ENCODE measurements at places on chromosomes 12 and 14.

DNA sequence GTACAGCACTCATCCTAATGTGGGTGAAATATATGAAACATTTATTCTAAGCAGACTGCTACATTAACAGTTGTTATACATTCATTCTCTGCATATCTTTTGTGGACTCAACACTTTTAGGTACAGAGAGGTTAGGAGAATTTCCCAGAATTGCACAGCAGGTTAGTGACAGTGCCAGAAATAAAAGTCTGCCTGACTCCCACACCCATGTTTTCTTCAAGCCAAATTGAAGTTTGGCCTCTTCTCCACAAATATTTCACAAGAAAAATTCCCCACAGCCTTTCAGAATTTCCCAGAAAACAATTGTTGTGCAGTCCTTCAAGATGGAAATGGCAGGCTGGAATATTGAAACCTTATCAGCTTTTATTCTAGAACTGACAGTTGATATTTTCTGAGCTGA is 464.8 kb downstream of the RAD51B start:
- no peak for DNase-seq

DNA sequence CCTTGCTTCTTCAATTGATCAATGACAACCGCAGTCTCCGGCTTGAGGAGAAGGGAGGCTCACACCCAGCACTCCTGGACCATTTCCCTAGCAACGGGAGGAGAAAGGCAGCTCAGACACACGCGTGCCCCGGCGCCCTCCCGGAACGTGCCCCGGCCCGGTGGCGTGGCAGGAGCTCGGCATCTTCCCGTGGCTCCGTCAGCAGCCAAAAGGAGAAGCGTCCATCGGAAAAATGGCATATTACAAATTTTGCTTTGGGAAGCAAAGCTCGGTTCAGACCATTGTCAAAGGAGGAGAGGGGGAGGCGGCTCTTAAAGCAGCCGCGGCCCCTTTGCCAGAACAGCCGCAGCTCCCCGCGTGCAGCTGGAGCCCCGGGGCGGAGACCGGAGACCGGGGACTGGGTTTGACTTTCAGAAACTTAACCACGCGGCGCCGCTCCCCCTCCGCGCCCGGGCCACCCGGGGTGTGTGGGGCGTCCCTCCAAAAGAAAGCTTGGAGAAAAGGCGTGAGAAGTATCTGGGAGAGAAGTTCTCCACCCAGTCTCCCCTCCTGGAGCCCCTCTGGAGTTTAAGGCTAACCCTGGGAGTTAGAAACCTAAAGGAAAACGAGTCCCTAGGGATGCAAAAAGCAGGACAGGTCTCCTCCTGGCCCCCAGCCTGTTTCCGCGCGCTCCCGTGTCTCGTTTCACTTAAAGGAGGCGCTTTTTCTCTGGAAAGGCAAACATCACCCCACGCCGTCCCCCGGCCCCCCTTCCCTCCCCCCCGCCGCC is 545 bp downstream of the PPFIA2 start:
- peak; percentile 77 for DNase-seq

DNA sequence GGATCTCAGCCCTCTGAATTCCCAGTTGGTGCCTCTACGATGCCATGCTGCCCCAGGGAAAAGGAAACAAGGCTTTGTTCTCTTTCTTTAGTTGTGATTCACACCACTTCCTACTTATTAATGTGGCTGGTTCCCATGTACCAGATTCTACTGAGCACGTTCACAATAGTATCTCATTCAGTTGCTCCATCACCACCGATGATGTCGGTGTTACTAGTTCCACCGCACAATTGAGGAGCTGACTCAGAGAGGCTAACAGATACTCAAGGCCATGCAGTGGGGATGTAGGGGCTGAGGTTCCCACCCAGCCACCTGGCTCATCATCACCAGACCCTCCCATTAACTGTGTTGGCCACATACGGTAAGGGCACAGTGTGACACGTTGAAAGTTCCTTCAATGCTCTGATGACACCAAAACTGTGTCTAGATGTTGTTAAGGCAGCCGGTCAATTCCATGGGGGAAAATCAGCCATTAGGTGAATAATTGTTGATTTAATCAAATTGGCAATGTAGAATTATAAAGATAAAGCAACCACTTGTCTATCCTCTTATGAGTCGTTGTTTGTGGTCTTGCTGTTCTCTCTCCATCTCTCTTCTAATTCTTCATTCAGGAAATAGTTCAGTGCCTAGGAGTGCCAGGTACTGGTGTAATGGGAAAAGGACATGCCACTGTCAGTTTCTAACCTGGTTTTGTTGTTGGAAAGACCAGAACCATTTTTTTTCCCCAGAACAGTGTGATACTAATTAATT is 244.2 kb upstream of the CRY1 start:
- DNase-seq = no peak

DNA sequence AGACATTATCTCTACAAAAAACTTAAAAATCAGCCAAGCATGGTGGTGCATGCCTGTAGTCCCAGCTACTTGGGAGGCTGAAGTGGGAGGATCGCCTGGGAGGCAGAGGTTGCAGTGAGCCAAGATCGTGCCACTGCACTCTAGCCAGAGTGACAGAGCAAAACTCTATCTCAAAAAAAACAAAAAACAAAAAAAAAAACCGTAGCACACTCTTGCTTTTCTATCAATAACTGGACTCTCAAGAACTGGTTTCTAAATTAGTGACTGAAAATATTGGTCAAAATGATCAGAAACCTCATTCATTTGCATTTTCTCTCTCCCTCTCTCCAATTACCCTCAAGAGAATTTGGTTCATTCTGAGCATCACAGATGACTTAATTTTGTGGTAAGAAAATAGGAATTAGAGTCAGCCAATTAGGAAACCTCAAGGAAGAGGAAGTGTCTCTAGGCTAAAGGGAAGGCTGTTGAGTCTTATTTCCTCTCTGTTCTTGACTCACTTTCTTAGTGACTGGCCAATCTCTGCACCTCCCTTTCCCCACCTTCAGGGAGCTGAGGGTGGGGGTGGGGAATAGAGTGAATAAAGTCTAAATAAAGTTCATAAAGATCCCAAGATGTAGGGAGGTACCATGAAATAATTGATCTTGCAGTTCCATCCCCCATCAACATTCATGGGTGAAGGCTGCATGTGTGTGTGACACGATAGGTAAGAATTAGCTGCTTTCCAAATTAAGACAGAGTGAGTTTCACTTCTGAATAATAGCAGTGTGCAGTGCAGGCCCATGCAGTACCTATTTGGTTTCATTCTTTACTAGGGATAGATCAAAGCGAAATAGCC is 6.8 kb upstream of the PSMA6 start:
- no peak for DNase-seq

- DNase-seq = no peak
Observed at GRCh38 chr14:53767566-53767965, 189.1 kb downstream of the BMP4 start.

DNA sequence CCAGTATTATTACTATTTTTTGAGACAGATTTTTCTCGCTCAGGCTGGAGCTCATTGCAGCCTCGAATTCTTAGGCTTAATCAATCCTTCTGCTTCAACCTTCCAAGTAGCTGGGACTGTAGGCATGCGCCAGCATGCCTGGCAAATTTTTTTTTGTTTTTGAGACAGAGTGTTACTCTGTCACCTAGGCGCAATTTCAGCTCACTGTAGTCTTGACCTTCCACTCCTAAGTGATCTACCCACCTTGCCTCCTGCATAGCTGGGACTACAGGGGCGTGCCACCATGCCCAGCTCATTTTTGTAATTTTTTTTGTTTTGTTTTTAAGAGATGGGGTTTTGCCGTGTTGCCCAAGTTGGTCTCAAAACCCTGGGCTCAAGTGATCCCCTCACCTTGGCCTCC is 15.2 kb downstream of the ERC1 start:
- no peak for DNase-seq

DNA sequence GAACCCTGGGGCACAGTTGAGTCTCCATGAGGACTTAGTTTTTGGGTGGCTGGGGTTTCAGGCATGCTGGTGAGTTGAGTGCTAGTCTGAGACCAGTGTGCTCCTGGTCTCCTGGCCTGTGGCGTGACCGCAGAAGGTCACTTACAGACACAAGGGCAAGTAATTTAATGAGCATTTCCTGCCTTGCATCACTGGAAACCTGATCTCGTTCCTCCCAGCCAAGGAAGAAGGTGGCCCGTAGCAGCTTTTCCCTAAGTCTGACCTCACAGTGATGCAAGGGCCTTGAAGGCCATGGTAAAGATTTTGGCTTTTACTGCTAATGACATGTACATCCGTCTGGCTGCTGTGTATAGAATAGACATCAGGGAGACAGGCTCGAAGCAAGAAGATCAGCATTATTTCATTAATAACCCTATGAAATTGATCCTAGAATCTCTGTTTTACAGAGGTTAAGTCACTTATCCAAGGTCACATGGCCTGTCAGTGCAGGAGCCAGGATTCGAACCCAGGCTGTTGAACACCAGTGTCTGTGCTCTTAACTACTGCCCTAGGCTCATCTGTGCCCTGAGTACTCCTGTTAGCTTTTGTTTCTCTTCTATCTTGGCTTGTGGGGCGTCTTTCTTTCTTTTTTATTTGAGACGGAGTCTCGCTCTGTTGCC is 4.6 kb downstream of the TMEM120B start:
- DNase-seq = no peak

GRCh38 chr12:100716945-100717732 is 77.4 kb upstream of the ANO4 start:
- DNase-seq = no peak

- no peak for DNase-seq
Observed at GRCh38 chr14:102206918-102207317, 67.2 kb downstream of the WDR20 start.

DNA sequence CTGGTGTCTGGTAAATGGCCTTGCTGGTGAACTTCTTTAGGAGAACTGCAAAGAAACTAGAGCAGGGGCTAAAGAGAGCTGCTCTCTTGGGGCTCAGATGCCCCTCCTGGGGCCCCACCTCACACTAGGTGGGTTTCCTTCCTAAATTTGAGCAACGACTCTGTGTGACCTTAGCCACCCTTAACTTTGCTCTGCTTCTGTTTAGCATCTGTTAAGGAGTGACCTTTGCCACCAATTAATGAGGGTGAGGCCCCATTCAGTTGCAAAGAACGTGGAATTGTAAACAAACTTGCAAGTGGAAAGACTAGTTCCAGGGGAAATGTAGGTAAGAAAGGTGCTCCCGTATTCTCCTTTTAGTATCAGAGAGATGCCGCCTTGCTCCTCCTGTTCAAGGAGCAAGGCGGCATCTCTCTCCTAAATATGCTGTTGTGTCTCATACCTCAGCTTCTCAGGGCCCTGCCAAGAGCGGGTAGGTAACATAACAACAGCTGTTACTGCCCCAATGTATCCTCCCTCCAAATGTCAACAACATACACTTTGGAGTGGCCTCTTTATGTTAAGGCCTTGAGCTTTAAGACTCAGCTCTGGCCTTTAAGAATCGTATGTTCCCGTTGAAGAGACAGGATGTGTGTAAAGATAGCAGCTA is 77.6 kb upstream of the FUT8 start:
- no peak for DNase-seq

- DNase-seq = no peak
Observed at GRCh38 chr14:100393362-100393761, 70.2 kb downstream of the SLC25A47 start.

- DNase-seq = no peak
Observed at GRCh38 chr12:23535441-23535840, 414.0 kb downstream of the SOX5 start.

- no peak for DNase-seq
Observed at GRCh38 chr14:74543771-74544438, 50.3 kb downstream of the ISCA2 start.

- DNase-seq = no peak
Observed at GRCh38 chr12:52829986-52830770, 3.9 kb downstream of the KRT79 start.

- DNase-seq = no peak
Observed at GRCh38 chr12:123119808-123120207, 31.1 kb downstream of the PITPNM2 start.

- peak; percentile 78 for DNase-seq
Observed at GRCh38 chr14:20873370-20874177, 17.6 kb upstream of the RNASE3 start.

DNA sequence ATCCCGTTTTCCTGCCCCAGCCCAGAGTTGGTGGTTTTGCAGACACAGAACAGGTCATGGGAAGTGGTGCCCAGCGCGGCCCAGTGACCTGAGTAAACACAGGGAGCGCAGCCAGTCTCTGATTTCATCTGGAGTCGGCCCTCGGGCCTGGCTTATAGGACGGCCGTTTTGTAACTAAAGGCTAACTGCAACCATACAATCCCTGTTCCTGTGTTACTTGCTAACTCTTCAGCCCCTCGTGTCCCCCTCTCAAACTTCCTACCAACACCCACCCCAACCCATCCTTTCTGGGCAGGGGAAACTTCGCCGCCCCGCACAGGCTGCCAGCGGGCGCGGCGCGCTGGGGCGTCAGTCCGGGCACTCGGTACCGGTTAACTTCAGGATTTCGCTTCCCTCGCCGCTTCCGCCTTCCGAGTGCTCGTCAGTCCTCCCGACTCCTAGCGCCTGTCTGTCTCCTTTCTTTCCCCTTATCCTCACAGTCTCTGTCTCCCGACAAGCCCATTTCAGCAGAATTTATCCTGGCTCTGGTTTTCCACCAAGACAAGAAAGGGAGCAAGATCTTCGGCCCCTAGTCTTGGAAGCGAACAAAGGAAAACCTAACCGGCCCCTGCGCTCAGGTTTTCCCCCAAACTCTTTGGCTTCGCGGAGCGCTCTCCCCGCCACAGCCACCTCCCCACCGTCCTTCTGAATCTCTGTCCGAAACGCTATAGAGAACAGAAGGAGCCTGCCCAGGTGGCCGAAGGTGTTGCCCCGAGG is 2.0 kb downstream of the SIX1 start:
- DNase-seq = no peak

- DNase-seq = no peak
Observed at GRCh38 chr12:116639765-116640164, 80.6 kb downstream of the MAP1LC3B2 start.

GRCh38 chr12:7151532-7151931 is 21.4 kb downstream of the CLSTN3 start:
- no peak for DNase-seq

DNA sequence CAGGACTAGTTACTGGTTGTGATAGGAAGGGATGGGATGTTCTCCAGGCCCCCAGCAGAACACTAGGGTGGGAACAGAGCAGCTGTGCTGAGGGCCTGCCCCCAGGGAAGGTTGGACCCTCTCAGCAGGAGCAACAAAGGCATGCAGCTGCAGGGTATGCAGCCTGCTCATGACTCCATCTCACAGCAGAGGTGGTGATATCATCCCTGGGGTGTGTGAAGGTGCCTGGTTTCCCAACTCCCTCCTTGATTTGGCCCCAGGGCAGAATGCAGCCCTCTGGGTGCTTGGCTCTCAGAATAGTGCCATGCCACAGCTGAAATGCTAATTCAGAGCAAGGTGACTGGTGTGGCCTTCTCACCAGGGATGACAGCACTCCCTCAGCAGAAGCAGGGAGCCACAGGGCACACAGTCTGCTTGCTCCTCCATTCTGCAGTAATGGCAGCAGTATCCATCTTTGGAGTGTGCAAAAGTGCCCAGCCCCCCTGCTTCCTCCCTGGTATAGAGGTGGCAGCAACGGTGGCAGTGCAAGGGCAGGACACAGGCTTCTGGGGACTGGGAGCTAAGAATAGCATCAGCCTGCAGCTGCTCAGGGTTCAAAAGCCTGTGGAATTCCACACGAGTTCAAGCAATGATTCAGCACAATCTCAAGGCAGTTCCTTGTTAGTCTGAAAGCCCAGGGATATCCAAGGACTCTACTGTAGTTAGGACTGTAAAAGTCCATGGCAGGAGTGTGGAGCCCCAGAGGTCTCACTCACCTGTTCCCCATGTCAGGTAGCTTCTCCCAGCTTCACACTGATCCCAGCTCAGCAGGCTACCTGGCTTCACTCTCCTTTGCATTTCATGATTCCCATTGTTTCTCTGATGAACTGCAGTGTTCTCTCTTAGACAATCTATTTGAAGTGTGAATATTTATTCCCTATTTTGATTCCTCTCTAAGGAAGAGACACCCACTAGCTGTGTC is 298.1 kb upstream of the FOXG1 start:
- no peak for DNase-seq

GRCh38 chr12:24864796-24865125 is 84.1 kb downstream of the BCAT1 start:
- no peak for DNase-seq
